Urothelium cell line (cell line): ENCODE measurements at places on chromosomes 4 and X.

DNA sequence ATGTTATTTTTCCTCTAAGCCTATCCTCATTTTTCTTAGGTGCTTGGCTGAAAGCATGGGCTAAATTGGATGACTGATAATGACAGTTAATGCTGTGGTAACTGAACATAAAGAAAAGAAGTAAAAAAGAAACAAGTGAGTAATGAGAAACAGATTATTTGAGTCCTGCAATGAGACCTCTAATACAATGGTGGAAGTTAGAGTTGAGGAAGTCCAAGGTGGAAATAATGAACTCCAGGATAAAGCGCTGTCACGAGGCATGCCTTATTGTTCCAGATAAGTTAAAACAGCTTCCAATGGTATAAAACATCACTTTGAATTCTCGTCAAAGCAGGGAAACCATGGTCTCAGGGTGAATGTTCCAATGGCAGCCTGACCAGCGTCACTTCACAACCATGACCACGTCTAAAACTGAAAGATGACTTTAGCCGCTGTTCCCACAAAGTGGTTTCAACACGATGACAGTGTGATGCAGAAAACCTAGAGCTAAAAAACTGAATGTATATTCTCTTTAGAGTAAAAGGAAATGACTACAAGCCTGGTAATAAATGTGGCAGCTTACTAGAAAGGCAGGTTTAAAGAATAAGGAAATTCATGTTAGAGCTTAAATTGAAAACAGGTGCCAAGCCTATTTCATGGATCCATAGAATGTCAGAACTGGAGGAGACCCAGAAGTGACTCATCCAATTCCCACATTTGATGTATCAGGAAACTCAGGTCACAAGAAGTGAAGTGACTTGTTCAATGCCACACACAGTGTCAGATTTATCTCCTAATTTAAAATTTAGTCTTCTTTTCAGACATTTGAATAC lies 202.6 kb upstream of the GYPA start:
- DNase-seq: no peak

DNA sequence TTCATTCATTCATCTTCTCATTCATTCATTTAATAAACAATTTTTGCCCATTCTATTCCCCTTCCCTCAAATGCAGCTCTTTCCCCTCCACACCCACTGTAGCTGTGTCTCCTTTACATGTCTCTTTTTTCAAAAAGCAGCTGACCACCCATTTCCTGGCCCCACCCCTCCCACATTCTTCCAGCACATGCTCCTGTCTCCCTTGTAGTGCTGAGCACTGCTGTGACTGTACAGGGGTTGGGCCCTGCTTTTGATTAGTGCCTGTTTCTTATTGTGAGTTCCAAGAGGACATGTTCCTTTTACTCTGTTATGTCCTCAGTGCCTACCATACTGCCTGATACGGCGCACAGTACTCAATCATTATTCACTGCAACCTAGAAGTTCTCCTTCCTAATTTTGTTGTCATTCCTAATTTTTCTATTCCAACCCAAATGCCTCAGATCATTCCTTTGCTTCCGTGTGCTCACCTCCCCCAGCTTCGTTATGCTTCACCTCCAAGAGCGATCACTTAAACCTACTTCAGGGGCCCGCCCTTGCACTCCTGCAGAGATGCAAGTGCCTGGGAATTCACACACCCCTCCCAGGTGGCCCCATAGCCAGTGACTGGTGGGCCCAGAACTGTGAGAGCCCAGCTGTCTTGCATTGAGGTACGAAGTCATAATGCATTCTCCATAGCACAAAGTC lies 152.2 kb downstream of the STK32B start:
- DNase-seq: no peak

GRCh38 chrX:115958687-115959359 lies 211.7 kb upstream of the AGTR2 start:
- no peak for DNase-seq

DNA sequence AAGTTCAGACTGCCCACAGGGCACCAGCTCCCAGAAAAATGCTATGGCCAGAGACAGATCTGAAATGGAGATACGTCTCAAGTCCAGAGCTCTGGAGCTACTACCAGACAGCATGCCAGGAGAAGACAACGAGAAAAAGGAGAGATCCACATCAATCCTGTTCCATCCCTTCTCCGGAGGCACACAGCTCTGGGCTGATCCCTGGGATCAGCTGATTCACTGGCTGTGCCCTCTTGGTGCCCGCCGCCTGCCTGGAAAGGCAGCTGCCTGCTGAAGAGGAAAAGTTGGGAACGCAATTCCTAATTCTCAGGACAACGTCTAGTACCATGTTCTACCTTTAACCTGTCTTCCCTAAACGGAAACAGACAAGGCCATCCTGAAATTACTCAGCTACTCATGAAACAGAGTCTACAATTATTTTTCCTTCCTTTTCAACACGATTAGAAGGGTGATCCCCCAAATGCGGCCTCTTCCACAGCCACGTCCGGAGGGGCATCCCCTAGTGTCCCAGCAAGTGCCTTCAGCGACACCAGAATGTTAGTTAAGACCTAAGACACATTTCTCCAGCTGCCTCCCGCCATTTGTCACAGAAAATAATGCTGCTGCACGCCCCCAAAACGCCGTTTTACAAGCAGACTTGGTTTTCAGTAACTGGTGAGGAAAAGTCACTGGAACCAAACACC lies 2.4 kb downstream of the ZFYVE28 start:
- no peak for DNase-seq
